GM13976 (cell line): ENCODE measurements at places on chromosomes 1 and 21.
A peak's percentile ranks its signal among the peaks of the same experiment; 100 is the strongest.

- DNase-seq, result no peak
These were observed 12.6 kb downstream of the NHLH2 start for GRCh38 chr1:115828101-115829022.

DNA sequence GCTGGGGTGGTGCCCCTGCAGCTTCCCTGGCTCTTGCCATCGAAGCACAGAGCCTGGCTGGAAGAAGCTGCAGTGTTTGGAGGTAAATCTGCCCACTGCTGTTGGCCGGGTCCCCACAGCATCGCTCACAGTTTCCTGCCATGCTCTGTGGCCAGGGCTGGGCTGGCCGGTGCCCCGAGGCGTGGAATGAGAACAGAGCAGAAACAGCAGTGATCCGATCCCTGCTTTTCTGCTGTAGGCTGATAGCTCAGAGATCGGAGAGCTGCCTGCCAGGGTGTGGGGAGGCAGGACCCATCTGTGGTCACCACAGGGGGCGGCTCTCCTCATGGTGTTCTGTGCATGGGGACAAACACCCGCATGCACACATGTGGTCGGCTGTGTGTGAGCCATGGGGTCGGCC is 11.5 kb downstream of the SLC45A1 start:
- DNase-seq, result no peak

DNA sequence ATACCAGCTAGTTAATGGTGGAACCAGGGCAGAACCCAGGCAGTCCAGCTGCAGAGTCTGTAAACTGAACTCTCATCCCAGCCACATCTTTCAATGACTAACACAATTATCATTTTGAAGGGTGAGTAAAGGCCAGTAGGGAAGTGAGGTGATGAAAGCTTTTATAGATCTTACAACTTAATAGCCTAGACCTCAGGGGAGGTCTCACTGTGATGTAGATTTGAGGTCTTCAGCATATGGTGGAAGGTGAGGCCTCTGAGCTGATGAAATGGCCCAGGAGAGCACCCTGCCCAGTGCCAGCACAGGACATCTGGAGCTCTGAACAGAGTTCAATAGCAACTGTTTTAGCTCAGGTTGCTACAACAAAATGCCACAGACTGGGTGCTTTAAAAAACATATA is 44.8 kb upstream of the POU2F1 start:
- no peak for DNase-seq

DNA sequence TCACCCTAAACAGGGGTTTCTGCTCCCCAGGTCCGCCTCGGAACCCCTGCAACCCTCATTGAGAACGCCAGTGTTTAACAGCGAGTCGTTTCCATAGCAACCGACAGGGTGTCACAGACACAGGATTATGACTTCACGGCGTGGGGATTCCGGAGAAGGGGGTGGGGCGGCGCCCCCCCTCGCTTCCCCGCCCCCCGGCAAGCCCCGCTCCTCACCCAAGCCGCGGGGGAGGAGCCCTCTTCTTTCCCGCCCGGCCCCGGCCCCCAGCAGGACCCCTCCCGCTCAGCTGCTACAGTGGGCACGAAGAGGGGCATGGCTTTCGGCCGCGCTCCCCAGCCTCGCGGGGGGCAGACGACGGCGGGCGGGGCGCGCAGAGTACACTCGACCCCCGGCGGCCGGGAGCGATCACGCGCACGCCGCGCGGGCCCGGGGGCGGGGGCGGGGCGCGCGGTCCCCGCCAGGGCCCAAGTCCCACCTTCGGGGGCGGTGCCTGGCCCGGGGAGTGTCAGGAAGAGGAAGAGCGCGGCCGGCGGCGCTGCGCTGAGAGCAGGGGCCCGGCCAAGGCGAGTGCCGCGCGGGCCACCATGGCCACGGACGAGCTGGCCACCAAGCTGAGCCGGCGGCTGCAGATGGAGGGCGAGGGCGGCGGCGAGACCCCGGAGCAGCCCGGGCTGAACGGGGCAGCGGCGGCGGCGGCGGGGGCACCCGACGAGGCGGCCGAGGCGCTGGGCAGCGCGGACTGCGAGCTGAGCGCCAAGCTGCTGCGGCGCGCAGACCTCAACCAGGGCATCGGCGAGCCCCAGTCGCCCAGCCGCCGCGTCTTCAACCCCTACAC is at the start of gene EFHD2:
Gene EFHD2, plus strand, starts transcription at position 501 of the 835 bp plus-strand sequence. Its CDS starts 84 bp downstream, at position 585.
- peak; percentile 95 for DNase-seq

GRCh38 chr1:243443557-243443956 is 187.7 kb downstream of the SDCCAG8 start:
- DNase-seq, result no peak

DNA sequence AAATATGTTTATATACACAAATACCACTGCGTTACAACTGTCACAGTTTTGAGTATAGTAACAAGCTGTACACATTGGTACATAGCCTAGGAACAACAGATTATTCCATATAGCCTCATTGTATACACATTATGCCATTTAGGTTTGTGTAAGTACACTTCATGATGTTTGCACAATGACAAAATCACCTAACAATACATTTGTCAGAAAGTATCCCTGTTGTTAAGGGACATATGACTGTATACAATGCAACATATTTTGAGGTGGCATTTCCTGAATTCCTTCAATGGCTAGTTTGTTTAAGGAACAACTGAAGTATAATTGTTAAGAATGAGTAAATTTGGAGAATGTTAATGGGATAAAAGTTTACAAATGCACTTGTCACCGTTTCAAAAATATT is 19.0 kb downstream of the PLPPR5 start:
- no peak for DNase-seq

DNA sequence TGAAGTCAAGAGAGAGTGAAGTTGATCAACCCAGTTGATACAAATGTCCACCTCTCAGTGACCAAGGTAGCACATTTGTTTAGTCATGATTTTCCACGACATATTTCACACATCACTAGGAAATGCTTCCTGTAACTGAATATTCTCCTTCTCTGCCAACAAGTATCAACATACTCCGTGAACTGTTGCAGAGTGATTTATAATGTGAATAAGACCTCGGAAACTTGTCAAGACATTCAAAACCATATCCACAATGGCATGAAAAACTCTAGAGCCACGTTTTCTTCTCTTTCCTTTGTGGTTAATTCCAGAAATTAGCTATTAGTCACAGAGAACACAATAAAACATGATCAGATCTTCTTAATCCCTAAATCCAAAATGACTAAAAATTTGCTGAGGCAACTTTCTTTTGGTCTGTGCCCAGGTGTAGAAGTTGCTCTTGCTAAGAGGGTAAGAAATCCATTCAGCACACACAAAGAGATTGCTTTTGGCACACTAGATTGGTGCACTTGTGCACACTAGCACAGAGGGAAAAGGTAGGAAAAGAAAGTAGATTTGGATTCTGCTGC is 244.3 kb upstream of the NRIP1 start:
- DNase-seq, result no peak

DNA sequence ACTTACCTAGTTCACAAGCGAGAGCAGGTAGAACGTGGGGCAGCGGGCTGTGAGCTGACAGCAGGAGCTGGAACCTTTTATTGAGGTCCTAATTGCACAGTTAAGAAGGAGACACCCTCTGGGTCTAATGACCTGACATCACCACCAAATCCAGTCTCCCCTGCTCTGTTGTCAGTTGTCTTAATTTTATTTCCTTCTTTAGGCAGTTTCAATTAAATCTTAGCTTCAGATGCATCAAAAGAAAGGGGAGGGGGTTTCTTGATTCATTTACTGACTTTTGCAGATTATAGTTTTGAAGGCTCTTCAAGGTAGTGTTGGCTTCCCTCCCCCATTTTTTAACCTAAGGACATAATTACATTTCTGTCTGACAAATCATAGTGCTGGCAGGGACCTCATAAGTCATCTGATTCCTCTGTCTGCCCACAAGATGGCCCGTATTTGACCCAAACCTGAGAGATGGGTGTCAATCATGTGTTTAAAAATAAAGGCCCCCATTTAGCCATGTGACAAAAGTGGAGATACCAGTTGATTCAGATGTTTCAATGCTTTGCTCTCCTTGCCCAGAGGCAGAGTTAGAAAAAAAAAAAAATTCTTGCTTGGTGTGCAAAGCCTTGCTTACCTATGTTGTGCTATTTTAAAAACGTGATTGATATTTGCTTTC is at the start of gene TCHHL1:
Gene TCHHL1, minus strand, starts transcription at position 51 of the 661 bp plus-strand sequence. CDS start 921 bp downstream, outside the sequence.
- DNase-seq, result no peak

GRCh38 chr1:71916894-71917293 is 365.4 kb downstream of the NEGR1 start:
- no peak for DNase-seq

- no peak for DNase-seq
These were observed 346.7 kb downstream of the NUF2 start for GRCh38 chr1:163668472-163668871.

- DNase-seq, result no peak
These were observed 68.1 kb downstream of the GRIK3 start for GRCh38 chr1:36966242-36966641.

- DNase-seq, result no peak
These were observed 33.1 kb upstream of the COL6A2 start for GRCh38 chr21:46064870-46065214.
